ENCODE measurements at places on chromosomes 6 and 20.
A peak's percentile ranks its signal among the peaks of the same experiment; 100 is the strongest.

- DNase-seq, result no peak
These were observed 557.2 kb upstream of the JAG1 start for GRCh38 chr20:11230999-11231398.

GRCh38 chr20:63254232-63254605 is at the start of gene NKAIN4:
Gene NKAIN4, minus strand, starts transcription at chr20:63254463. Its CDS starts 13 bp downstream, at chr20:63254450.
- DNase-seq, result no peak

- DNase-seq, result no peak
These were observed 15.8 kb upstream of the SERPINB9 start for GRCh38 chr6:2918936-2919335.

- DNase-seq, result no peak
These were observed 3.5 kb downstream of the SOBP start for GRCh38 chr6:107493158-107494057.

GRCh38 chr6:127547904-127548649 is 28.9 kb upstream of the C6orf58 start:
- no peak for DNase-seq

GRCh38 chr6:74113901-74114300 is 417.9 kb downstream of the CD109 start:
- DNase-seq, result no peak

DNA sequence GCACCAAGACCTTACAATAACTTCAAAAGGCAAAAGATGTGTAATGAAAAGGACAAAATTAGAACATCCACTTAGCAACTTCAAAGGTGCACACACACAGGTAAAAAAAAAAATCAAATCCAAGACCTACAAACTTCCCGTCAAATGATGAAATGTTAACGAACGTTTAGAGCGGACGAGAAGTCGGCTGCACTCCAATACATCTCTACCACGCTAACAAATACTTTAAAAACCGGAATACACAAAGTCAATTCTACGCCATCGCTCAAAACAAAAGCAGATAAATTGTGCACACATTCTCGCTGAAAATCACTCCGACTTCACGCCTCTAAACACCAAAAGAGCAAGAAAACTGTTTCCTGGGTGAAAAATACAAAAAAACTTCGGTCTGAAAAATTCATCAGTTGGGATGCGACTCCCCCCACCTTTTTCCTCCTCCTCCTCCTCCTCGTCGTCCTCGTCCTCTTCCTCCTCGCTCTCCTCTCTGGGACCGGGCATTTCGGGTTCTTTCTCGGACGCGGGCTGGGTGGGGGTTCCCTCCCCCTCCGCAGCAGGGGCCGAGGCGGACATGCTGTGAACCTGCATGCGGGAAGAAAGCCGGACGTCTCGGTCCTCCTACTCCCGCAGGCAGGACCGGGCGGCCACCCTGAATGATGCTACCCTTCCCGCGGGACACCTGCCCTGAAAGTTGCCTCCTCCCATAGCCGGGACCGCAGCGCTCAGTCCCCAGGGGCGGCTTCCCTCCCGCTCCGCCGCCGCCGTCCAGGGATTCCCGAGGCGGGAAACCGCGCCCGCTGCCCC is 712 bp downstream of the DEK start:
- DNase-seq, result no peak

DNA sequence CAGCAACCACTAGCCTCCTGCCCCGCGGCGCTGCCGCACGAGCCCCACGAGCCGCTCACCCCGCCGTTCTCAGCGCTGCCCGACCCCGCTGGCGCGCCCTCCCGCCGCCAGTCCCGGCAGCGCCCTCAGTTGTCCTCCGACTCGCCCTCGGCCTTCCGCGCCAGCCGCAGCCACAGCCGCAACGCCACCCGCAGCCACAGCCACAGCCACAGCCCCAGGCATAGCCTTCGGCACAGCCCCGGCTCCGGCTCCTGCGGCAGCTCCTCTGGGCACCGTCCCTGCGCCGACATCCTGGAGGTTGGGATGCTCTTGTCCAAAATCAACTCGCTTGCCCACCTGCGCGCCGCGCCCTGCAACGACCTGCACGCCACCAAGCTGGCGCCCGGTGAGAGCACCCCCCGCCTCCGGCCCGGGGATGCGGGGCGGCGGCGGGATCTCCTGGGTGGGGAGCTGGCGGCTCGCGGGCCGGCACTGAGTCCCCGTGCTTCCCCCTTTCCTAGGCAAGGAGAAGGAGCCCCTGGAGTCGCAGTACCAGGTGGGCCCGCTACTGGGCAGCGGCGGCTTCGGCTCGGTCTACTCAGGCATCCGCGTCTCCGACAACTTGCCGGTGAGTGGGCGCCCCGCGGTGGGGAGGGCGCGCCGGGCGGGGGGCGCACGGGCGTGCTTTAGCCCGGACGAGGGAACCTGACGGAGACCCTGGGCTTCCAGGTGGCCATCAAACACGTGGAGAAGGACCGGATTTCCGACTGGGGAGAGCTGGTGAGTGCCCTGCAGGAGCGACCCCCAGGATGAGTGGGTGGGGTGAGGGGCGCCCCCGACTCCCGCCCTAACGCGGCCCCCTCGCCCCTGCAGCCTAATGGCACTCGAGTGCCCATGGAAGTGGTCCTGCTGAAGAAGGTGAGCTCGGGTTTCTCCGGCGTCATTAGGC is 585 bp downstream of the PIM1 start:
- DNase-seq, result peak; percentile 49

GRCh38 chr6:145866456-145867396 is 52.1 kb upstream of the FBXO30 start:
- DNase-seq, result peak; percentile 17

GRCh38 chr6:18473755-18474154 is 86.6 kb downstream of the RNF144B start:
- DNase-seq, result no peak

DNA sequence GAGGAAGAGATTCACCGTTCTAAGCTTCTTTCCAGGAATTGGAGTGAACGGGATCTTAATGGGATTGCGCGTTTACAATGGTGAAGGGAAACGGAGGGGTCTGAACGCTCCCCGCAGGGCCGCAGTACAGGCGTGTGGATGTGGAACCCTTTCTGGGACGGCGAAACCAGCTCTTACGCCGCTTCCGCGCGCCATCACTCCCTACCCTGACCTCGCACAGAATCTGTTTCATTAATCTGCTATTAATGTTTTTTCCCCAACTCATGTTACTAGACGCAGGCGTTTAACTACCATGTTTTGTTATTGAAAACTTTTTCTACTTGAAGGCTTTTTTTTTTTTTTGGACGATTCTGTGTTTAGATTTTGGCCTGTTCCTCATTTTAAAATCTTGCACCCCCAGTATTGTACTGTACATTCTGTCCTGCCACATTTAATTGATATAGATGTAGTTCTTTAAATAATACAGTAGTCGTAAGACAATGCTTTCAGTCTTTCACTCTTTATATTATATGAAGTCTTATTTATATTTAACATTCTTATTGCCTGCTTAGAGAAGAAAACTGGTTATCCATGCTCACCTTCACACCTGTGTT is 696 bp upstream of the SUPT3H start:
- no peak for DNase-seq

DNA sequence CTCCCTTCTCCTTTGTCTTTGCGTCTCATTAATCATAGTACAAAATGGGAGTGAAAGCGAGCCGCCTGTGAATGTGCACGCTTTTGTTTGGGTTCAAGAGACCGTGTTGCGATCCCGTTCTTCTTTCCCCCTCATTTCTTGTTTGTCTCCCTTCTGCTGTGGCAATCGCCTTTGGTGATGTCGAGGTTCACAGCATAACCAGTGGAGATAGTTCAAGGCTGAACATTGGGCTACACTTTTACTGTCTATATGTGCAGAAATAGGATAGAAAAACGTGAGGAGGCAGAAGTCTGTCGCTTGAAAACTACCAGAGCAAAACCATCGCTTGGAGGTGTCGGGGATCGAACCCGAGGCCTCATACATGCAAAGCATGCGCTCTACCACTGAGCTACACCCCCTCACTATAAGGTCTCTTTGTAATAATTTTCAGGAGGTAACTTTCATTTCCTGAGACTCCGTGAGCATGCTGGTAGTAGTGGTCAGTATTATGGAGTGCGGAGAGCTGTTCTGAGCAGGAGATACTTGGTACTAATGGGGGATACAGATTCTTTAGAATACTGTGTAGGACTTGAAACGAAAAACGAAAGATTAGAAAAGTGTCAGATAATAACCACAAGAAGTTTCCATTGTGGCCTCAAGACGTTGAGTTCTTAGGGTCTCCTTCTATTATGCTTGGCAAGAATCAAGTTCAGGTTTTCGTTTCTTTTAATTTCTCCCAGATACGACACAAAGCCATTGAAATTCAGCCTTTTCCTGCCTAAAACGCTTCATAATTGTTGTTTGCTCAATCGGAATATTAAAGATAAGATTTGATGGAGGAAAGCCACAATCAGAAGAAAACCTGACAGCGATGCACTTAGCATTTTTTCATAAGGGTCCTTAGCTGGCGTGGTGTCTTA is 106.6 kb downstream of the TRIM27 start:
- DNase-seq, result no peak

DNA sequence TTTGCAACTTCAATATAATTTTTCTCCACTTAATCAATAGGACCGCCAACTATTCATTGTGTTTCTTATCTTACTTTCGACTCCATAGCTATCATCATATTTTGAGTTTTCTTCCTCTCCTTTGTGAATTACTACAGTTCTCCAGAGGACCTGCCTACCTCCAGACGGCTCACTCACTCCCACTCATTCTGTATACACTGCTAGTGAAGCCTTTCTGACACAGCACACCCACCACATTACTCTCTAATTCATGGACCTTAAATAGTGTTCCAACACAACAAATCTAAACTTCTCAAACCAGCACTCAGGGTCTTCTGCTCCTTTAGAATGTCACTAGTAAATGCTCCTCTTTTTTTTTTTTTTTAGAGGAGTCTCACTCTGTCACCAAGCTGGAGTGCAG is 23.8 kb downstream of the FKBP5 start:
- DNase-seq, result no peak

DNA sequence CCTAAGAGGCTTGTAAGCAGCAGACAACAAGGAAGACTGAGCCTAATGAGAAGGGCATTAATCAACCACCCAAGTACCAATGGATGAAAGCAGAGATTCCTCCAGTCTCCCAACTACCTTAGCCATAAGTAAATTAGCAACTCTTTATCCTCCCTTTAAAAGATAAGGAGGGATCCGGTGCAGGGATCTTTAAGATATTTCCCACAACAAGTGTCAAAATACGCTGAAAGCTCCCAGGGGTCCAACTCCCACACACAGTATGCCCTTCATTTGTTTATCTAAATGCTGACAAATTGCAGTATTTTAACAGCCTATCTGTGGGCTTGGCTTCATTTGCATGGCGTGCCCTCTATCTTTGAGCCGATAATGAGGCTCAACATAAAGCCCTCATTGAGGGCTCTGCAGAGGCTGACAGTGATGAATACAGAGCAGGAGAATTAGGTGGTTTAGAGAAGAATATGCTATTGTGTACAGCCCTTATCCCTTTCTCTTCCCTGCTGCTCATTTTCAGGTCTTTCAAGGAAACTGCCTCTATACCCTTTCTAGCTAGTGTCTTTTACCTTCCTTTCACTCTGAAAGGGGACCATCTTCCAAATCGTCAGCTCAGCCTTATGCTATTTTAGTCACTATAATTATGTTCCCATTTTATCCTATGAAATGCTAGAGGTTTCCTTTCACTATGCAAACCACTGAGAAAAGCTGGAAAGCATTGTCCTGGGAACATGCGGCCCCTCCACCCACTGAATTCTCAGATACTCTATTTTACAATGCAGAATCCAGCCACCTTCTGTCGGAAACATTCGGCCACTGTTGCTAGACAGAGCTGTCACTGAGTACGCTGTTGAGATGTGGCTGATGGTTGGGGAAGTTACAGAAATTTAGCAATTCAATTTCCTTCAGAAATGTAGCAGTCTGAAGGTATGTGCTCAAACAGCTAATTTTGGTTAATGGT is 575.2 kb upstream of the JAG1 start:
- no peak for DNase-seq

- DNase-seq, result no peak
These were observed 164.3 kb upstream of the PMEPA1 start for GRCh38 chr20:57874141-57874540.

DNA sequence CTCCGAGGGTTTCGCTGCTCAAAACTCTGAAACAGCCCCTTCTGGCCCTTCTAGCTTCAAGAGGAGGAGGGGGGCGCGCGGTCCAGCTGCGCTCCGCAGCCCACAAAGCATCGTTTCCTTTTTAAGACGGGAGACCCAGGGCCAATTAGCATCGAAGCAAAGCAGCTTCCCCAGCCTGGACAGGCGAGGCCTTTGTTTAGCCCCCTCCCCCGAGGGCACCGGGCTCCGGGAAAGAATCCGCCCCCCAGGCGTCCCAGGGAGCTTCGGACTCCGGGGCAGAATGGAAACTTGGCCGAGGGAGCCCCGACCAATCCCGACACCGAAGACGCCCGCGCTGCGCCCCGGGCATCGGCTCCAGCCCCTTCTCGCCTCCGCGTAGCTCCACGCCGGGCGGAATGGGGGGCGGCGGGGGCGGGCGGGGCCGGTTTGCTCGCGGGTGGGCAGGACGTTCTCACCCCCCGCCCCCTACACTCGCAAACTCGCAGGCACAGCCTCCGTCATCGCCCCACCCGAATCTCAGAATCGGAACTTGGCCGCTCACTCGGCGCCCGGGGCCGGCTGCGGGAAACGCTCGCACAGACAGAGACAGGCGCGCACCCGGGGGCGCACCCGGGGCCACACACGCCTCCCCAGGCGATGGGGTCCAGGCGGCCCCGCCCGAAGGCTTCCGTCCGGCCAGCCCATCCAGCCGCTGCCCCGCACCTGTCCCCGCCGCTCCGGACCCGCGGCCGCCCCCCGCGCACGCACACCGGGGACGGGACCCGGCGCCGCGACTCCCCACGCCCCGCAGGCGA is 628 bp downstream of the NKAIN4 start:
- DNase-seq, result no peak

All from CD4-positive, alpha-beta T cell treated with Interleukin-15 for 1 hour (primary cell).